RWPE1 (cell line): ENCODE measurements at places on chromosomes 4 and X.

DNA sequence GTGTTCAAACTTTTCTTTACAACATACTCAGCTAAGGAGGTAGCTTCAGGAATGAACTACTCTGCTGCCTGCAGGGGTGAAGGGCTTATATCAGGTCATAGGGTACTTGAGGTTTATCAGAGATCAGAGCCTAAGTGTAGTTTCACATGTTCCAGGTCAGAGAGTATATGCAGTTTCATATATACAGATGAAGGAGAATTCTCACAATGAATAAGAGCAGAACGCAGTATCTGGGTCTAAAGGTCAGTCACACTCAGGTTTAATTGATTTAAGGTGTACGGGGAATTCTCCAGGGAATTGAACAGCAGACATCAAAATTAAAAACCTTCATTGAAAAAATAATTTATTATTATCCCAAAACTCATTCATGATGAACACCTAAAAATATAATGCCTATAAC lies 700.6 kb downstream of the TECRL start:
- no peak for DNase-seq

DNA sequence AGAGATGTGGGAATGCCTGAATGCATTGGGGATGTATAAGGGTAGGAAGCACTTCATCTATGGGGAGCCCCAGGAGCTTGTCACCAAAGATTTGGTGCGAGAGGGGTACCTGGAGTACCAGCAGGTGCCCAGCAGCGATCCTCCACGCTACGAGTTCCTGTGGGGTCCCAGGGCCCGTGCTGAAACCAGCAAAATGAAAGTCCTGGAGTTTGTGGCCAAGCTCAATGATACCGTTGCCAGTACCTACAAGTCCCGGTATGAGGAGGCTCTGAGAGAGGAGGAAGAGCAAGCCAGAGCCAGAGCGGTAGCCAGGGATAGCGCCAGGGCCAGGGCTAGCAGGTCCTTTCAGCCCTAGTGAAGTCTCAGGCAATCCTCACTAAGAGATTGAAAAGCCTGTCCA lies 3.8 kb downstream of the MAGEB17 start:
- no peak for DNase-seq

DNA sequence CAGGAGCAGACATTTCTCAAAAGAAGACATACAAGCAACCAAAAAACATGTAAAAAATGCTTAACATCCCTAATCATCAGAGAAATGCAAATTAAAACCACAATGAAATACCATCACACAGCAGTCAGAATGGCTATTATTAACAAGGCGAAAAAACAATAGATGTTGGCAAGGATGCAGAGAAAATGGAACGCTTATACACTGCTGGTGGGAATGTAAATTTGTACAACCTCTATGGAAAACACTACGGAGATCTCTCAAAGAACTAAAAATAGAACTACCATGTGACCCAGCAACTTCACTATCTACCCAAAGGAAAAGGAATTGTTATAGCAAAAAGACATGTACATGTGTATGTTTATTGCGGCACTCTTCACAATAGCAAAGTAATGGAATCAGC lies 71.5 kb downstream of the PPP4R3C start:
- DNase-seq: no peak

GRCh38 chr4:122674371-122674770 lies 53.5 kb upstream of the IL21 start:
- DNase-seq: no peak

DNA sequence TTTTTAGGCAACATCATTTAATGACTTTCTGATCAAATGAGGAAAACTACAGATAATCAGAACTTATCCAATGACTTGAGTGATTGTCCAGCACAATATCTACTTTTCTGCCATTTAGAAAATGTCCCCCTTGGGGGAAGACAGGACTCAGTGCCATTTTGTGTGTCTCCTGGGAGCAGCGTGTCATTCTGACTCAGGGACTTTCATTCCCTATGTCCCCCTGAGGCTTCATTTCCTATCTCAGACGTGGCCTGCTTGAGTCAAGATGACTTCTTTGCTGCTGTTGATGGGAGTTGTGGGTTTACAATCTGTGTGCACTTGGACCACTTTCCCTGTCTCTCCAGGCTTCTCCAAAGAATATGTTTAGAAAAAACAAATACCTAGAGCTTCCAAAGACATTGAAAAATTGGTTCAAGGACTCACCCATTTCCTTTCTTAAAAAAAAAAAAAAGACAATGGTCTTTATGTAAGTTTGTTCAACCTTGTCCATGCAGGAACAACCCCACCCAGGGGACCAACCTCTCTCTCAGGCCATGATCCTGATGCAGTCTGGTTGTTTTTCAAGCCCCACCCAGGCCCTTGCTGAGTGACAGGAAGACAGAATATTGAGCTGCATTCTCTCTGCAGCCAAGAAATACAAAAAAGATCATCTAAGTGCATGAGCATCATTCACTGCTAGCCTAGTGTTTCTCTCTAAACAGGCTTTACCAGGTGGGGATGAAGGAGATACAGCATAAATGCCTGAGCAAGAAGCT lies 34.3 kb upstream of the TMEM154 start:
- no peak for DNase-seq

GRCh38 chr4:138788857-138789256 lies 226.7 kb upstream of the NOCT start:
- no peak for DNase-seq
